ENCODE measurements at places on chromosomes 7 and 10.

DNA sequence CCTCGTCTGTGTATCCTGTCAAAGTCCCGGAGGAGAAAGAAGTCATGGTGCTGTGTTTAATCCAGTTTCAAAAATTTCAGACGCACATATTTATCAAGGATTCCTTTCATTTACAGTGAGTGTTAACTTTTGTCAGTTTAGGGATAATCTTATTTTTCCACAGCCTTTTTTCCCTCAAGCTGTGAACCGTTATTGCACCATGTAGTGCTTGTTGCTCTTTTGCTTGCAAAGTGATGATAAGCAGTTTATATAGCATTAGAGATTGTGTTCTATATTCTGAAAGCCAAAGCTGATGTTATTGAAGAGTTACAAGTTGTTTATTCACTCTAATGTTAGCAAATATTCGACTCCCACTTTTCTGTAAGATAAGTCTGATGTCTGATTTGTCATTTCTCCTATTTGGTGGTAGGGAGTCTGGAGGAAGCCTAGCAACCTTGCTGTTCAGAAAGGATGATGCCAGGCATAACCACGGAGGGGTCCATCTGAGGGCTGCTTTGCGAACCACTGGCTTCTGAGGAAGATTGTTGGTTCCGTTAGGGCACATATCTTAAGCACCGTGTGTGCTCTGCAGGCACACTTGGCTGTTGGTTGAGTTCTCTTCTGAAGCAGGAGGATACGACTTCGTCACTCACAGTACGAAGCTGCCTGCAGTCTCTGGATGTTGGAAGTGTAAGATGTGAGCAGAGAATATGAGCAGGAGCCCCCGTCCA, 11.7 kb downstream of the CCNY start:
- no peak for DNase-seq

DNA sequence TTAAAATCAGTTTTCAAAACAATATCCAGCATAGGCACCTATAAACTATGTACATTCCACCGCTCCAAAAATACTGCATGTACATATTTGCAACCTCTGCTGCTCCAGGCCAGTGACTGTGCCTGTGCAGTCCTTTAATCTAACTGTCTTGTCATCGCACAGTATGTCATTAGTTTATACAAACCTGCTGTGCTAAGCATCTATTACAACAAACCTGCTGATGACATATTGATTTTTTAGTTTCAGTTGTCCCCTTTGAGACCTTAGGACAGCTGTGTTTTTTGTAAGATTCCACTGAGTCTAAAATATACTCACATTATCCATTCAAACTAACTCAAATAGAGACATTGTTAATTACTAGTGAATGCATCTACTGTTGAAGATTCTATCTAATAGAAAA, 33.1 kb downstream of the SEMA3C start:
- no peak for DNase-seq

DNA sequence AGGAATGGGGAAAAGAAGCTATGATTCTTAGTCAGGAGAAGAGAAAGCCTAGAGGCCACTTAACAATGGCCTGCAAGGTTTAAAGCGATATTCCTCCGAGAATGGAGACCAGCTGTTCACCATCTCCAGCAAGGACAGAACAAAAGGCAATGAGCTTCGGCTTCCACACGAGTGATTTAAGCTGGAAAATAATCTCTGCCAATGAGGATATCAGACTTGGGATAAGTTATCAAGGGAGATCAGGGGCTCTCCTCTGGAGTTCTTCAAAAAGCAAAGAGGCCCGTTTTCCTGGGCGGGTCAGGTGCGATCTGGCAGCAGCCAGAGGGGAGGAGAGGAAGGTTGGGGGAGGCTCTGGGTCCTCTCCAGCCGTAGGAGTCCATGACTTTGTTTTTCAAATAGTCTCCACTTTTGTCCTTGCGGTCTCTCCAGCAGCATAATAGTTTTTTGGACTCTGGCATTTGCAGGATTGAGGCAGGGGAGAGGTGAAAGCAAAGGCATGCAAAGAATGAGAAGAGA, 211.3 kb downstream of the SKIDA1 start:
- no peak for DNase-seq

DNA sequence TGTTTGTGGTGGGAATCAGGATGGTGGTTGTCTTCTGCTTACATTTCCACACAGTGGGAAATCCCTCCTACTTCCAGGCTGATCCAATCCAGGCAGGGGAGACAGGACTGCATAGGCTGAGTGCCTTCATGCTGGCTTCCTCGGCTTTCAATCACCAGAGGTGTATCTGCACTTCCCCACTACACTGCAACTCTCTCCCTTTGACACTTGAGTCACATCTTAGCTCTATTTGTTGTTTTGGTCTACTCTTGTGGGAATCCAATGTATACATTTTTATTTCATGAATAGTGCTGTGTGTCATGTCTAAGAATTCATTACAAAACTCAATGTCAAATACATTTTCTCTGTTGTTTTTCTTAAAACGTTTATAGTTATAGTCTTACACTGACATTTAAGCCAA, 735.6 kb downstream of the XPNPEP1 start:
- DNase-seq: no peak

- no peak for DNase-seq
Observed at GRCh38 chr10:28381466-28381865, 78.6 kb upstream of the MPP7 start.

DNA sequence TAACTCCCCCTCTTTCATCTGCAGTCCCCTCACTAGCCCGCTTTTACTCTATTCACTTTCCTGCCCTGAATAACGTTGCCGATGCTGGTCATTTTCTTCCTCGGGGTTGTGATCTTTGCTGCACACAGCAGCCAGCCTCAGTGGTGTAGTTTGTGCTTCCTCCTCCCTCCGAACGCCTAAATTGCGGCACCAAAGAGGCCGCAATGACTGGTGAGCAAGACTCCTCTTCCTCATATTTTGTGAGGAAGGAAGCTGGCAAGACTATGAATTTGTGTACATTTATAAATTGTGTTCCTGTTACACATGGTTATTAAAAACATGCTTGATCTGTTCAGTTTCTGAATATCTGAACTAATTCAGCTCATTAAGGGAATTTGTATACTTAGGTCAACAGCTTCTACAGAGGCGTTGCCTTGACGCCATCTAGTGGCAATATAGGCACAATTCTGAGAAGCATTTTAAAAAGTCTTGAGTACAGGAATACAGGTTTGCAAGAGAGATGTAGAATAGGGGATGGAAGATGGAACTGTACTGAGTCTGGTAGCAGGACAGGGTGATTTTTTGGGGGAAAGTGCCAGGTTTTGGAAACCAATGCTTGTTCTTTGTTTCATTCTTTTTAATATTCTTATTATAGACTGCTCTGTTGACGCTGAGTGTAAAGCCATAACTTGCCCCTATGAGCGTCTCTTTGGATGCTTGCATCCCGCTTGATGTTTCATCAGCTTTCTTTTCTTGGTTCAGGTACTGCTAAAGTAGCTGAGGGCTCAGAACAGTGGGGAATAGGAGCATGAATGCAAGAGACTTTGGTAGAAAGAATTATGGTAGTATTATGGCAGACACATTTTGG, 4.1 kb upstream of the TAS2R5 start:
- DNase-seq: no peak

DNA sequence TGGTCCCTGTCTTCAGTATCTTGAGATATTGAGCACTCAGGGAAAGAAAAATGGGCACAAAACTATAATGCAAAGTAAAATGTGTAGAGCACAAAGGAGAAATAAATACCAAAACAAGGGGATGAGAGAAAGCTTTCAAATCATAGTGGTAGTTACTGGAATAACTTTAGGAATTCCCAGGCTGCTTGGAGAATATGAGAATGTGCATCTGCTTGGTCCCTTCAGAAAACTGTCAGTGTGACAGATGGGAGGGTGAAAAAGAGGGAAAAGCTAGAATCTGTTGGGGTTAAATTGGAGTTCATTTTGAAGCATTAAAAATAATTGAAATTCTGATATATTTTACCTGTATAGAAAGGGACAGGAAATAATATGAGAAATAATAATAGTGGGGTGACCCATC, 15.3 kb downstream of the ST7 start:
- DNase-seq: no peak

DNA sequence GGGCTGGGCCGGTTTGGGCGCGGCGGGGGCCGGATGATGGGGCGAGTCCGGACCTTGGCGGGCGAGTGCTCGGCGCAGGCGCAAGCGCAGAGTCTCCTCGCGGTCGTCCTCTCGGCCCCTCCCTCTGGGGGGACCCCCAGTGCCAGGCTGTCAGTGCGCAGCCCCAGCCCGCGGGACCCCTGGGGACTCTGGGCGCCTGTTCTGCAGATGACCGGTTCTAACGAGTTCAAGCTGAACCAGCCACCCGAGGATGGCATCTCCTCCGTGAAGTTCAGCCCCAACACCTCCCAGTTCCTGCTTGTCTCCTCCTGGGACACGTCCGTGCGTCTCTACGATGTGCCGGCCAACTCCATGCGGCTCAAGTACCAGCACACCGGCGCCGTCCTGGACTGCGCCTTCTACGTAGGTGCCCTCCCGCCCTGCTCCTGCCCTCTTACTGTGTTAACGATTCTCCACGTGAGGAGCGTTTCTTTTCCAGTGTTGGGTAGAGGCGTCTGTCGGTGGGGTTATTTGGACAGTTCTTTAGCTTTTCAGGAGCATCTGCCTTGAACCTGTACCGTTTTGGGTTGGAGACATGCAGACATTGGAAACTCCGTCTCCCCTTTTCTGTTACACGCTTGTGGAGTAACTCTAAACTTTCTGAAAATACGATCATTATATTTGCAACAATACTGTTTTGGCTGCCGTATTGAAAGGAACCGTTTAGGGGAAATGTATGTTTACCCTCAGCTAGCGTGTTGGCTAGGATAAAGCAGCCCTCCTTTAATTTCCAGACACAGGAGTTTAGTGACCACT, 706 bp downstream of the BUB3 start:
- peak; percentile 48 for DNase-seq

GRCh38 chr7:13560441-13560840, 429.0 kb downstream of the ETV1 start:
- DNase-seq: no peak

GRCh38 chr10:131947631-131948347, 33.9 kb downstream of the BNIP3 start:
- DNase-seq: no peak
